Chondrocyte (in vitro differentiated cells): ENCODE measurements at places on chromosomes 11 and 22. TPM values are rescaled to one million over a fixed set of nuclear protein-coding genes. Genes with fewer than 3 reads are reported as not detected.

- no peak overlapping the region for H3K4me3 ChIP-seq
- H3K27me3 ChIP-seq, result no peaks in the 10 kb centered on the region
- no peaks in the 10 kb centered on the region for H3K36me3 ChIP-seq
- H3K27ac ChIP-seq, result no peak overlapping the region
- peaks cover 6% of the 10 kb centered on the region for H3K4me1 ChIP-seq
Measured at GRCh38 chr22:20159076-20159475, 8.2 kb upstream of the CCDC188 start.

- peaks cover 7% of the 10 kb centered on the region for H3K4me1 ChIP-seq
- no peak overlapping the region for H3K27ac ChIP-seq
- DNase-seq, result no peak
- no peak overlapping the region for H3K4me3 ChIP-seq
Measured at GRCh38 chr22:49359076-49359475, 468.6 kb downstream of the BRD1 start.

- H3K27ac ChIP-seq, result peak overlapping the region; percentile 68
- peaks cover 21% of the 10 kb centered on the region for H3K36me3 ChIP-seq
- peaks cover 28% of the 10 kb centered on the region for H3K4me1 ChIP-seq
Measured at GRCh38 chr11:19846654-19847305, 134.1 kb downstream of the NAV2 start.

The INPP5J gene
- 3.5 to 5.9 TPM (median 5.2 TPM) in 3 replicates for total RNA-seq

GRCh38 chr11:34235591-34236071 is 122.2 kb downstream of the ABTB2 start:
- no peak for DNase-seq
- no peak overlapping the region for H3K4me3 ChIP-seq
- peaks cover 9% of the 10 kb centered on the region for H3K4me1 ChIP-seq
- no peaks in the 10 kb centered on the region for H3K36me3 ChIP-seq
- H3K27ac ChIP-seq, result no peak overlapping the region

- H3K36me3 ChIP-seq, result no peaks in the 10 kb centered on the region
- peaks cover 7% of the 10 kb centered on the region for H3K27me3 ChIP-seq
- no peak for DNase-seq
- no peak overlapping the region for H3K4me3 ChIP-seq
- H3K4me1 ChIP-seq, result peaks cover 28% of the 10 kb centered on the region
Measured at GRCh38 chr11:92222701-92223100, 1.9 kb upstream of the FAT3 start.

The GAB4 gene
- total RNA-seq, result not detected in 3 replicates

DNA sequence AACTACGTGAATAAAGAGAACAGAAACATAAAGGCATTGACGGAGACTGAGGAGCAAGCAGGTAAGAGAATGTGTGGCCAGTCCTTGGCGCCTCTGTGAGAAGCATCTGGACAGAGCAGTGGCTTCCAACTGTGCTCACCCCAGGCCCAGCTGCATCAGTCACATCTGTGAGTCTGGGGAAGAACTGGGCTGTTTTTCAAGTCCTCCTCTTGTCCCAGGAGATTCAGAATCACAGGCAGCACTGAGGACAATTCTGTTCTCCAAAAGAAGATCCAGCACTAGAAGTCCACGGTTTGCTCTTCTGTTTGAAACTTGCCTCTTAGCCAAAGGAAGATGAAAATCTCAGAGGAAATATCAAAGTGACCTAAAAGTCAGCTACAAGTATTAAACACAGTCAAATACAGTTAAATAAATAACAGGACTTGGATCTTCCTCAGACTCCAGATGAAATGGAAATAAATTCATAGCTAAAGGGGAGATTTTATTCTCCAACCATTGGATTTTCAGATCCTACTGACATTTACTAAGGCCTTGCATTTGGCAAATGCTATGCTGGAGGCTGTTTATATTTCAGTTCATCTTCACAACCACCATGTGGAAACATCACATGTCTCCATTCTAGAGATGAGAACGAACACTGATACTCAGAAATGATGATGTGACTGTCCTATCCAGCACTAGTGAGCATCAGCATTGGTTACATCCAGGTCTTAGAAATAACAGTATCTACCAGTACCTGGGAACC is 14.1 kb downstream of the FAM181B start:
- no peak overlapping the region for H3K4me3 ChIP-seq
- peaks cover 5% of the 10 kb centered on the region for H3K4me1 ChIP-seq
- no peak overlapping the region for H3K27ac ChIP-seq
- no peaks in the 10 kb centered on the region for H3K36me3 ChIP-seq
- no peak for DNase-seq

The ADAMTS15 gene
- 16.8 to 140 TPM (median 136 TPM) in 3 replicates for total RNA-seq

The DERL3 gene
- 1.3 to 4.6 TPM (median 2.0 TPM) in 3 replicates for total RNA-seq

DNA sequence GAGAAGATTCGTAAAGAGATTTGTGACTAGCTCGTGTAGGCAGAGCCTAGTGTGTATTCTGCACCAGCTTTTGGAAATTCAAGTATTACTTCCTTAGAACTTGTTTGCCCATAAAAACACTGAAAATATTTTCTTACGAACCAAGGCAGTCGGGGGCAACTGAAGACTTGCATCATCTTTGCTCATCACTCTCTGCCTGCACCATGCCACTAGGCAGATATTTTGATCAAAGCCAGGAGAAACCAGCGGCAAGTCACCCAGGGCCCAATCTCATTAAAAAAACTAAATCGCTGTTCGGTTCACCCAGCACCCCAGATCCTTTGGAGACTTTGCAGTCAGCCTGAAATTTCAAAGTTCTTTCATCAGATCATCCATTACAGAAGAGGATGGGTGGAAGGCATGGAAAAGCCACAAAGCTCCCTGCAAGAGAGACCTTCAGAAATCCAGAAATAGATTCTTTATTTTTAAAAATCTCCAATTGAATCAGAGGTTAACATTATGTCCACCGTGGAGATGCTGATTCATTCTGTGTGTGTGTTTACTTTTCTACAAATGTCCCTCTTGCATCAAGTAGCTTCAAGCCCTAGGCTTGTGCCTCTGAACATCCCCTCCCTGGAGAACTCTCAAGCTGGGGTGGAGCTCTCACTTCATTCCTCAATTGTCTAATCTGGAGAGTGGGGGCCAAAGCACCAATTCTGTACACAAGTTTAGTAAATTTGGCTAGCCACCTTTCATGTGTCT is 78.4 kb downstream of the ETS1 start:
- peaks cover 94% of the 10 kb centered on the region for H3K4me1 ChIP-seq
- no peaks in the 10 kb centered on the region for H3K27me3 ChIP-seq
- H3K4me3 ChIP-seq, result peak overlapping the region; percentile 14
- peak overlapping the region; percentile 98 for H3K27ac ChIP-seq
- no peak for DNase-seq

DNA sequence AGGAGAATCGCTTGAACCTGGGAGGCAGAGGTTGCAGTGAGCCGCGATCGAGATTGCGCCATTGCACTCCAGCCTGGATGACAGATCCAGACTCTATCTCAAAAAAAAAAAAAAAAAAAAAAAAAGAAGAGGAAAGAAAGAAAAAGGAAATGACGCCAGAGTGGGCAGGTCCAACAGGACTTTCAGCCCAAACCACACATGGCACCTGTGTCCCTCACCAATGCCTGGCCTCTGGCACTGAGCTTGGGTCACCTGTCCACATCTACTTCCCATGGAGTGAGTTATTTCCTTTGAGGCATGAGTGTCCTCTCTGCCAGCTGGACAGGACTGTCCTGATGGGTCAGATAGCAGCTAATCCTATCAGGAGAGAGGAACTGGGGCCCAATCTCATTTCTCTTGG is 15.2 kb upstream of the GCAT start:
- H3K36me3 ChIP-seq, result no peaks in the 10 kb centered on the region
- peaks cover 3% of the 10 kb centered on the region for H3K4me1 ChIP-seq
- H3K27ac ChIP-seq, result no peak overlapping the region
- no peak overlapping the region for H3K4me3 ChIP-seq
- DNase-seq, result no peak

DNA sequence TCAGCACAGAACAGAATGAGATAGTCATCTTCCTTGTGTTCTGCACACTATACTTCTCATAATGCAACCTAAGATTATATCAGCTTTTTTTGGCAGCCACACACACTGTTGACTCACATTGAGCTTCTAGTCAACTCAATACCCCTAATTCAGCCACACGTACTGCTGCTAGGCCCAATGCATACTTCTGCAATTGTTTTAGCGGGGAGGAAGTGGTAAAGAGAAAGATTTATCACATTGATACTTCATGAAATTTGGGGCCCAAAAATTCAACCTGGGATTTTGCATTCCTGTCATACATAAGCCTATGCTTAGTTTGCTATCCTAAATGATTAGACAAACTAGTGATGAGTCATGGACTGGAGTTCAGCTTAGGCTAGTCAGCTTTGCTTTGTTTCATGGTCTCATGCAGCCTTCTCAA is 8.6 kb upstream of the UPB1 start:
- H3K4me1 ChIP-seq, result peaks cover 48% of the 10 kb centered on the region
- peaks cover 2% of the 10 kb centered on the region for H3K36me3 ChIP-seq
- H3K4me3 ChIP-seq, result no peak overlapping the region
- DNase-seq, result no peak
- H3K27ac ChIP-seq, result peak overlapping the region; percentile 34

DNA sequence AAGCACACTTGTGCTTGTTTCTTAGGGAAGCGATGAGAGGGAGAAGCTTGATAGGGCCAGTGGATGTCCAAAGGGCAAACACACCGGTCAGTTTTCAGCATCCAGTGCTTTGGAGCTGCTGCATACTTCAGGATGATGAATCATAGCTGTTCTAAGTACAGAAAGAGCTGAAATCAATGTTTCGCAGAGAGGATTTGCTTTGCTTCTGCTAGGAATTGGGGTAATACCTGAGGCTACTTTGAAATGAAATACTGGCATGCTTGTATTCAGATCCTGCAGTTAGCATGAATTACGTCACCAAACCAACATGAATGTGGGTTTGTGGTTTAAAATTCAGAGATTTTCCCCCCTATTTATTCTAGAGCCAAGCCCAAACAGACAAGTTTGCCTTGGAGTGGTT is 41.7 kb upstream of the SC5D start:
- DNase-seq, result no peak
- H3K27me3 ChIP-seq, result peaks cover 9% of the 10 kb centered on the region
- peaks cover 3% of the 10 kb centered on the region for H3K4me1 ChIP-seq
- H3K36me3 ChIP-seq, result no peaks in the 10 kb centered on the region

- DNase-seq, result no peak
- H3K27ac ChIP-seq, result no peak overlapping the region
- peaks cover 10% of the 10 kb centered on the region for H3K4me1 ChIP-seq
- no peak overlapping the region for H3K4me3 ChIP-seq
- H3K27me3 ChIP-seq, result no peaks in the 10 kb centered on the region
Measured at GRCh38 chr11:77262803-77263202, 38.7 kb downstream of the GDPD4 start.

DNA sequence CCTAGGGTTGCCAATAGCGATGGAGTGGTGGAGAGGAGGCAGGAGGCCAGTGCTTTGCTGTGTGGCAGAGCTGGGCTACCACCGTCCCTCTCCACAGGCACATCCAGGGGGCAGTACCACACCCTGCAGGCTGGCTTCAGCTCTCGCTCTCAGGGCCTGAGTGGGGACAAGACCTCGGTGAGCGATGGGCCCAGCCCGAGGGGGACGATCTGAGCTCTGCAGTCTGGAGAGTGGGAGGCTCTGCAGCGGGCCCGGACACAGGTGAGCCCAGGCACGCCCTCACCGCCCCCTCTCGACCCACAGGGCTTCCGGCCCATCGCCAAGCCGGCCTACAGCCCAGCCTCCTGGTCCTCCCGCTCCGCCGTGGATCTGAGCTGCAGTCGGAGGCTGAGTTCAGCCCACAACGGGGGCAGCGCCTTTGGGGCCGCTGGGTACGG is 2.5 kb downstream of the PKP3 start:
- H3K27me3 ChIP-seq, result no peaks in the 10 kb centered on the region
- no peak for DNase-seq
- no peak overlapping the region for H3K27ac ChIP-seq
- H3K4me3 ChIP-seq, result no peak overlapping the region

The C22orf42 gene
- not detected in 3 replicates for total RNA-seq

The SLC22A8 gene
- not detected in 3 replicates for total RNA-seq

DNA sequence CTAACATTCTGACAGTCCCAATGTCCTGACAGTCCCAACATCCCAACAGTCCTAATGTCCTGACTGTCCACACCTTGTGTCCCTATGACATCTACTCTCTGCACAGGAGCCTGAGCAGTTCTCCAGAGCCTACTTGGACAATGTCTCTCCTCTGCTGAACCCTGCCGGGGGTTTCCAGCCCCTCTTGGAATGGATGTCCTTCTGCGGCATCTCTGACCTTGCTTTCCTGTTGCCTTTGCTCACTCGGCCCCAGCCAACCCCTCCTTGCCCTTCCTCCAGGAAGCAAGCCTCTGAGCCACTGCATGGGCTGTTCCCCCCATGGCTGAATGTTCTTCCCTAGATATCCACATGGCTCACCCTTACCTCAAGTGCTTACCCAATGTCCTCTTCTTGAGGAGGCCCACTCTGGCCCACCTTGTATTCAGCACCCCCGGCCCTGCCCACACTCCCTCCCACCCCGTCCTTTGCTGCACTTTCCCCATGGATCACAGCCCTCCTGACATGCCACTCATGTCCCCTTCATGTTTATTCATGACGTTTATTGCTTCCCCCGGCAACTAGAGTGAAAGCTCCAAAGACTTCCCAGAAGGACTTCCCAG is 59.5 kb downstream of the DHCR7 start:
- no peak overlapping the region for H3K4me3 ChIP-seq
- H3K4me1 ChIP-seq, result no peaks in the 10 kb centered on the region
- no peak overlapping the region for H3K27ac ChIP-seq

- no peaks in the 10 kb centered on the region for H3K36me3 ChIP-seq
- no peak overlapping the region for H3K27ac ChIP-seq
Measured at GRCh38 chr11:68680541-68681231, 3.7 kb upstream of the GAL start.

- no peak overlapping the region for H3K4me3 ChIP-seq
- peaks cover 14% of the 10 kb centered on the region for H3K4me1 ChIP-seq
- no peaks in the 10 kb centered on the region for H3K36me3 ChIP-seq
Measured at GRCh38 chr22:26374391-26375026, 54.6 kb upstream of the ASPHD2 start.

DNA sequence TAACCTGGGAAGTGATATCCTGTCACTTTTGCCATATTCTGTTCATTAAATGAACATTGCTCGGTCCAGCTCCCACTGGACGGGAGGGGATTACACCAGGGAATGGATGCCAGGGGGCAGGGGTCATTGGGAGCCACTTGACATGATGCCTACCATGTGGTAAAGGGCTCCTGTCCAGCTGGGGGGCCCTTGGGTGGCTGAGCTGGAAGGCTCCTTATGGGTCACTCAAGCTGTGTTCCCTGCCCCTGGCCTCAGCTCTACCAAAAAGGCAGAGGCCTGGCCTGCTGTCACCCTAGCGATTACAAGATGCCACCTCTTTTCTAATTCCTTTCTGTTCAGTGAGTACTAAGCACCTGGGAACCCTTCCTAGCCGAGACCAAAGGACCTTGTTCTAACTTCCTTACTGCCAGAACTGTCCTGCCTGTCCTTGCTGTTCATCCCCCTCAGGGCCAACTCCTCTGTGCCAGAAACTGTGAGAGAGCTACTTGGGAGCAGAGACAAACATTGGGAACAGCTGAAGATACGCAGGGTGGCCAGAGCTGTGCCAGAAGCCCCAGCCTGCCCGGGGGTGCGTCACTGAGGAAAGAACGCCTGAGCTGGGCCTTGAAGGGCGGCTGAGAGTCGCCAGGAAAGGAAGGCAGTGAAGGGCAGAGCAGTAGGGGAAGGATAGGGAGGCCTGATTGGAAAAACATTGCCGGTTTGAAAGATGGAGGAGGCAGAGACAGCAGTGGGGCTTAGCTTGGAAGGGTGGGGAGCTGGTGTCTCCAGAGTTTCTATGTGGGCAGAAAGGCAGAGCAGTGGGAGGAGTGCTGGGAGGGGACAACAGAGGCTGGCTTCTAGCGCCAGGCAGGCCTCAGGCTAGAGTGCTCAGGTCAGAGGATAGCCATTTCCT is 12.7 kb upstream of the UVRAG start:
- no peak for DNase-seq
- no peaks in the 10 kb centered on the region for H3K27me3 ChIP-seq
- H3K27ac ChIP-seq, result no peak overlapping the region
- H3K36me3 ChIP-seq, result no peaks in the 10 kb centered on the region
